8988T (cell line): ENCODE measurements at places on chromosomes 4 and X.

- DNase-seq, result no peak
Measured at GRCh38 chr4:6446538-6447451, 25.6 kb downstream of the PPP2R2C start.

- no peak for DNase-seq
Measured at GRCh38 chr4:77197831-77198230, 40.8 kb downstream of the CCNG2 start.

DNA sequence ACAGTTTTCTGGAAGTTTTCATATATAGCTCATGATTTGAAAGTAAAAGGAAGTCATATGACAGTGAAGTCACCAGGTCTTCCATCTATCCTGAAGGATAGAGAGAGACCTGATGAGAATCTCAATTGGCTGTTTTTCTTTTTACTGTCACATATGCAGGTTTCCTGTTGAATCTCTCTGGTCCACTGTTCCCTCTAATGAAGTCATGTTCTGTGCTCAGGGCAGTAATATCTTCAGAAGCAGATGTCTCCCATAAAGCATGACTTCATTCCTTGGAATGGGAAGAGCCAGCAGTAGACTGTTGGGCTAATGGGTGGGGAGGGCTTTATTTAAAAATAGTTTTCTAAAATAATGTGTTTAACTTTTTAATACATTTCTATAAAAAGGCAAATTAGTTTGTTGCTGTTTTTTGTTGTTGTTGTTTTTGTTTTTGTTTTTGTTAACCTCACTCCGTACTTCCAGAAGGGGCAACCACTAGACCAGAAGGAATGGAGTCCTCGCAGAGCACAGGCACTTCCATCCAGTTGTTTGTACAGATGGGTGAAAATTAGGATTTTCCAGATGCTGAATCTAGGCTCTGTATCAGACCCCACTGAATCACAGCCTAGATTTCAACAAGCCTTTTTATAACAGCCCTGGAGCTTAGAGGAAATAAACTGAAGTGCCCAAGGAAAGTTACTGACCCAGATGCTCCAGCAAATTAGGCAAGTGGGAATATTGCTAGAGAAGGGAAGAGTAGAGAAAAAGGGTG, 54.2 kb downstream of the AWAT2 start:
- DNase-seq, result no peak

- no peak for DNase-seq
Measured at GRCh38 chrX:21004835-21005234, 369.4 kb upstream of the CNKSR2 start.

- DNase-seq, result no peak
Measured at GRCh38 chr4:181755846-181756245, 487.4 kb upstream of the TENM3 start.

GRCh38 chrX:154719132-154719675, 31.7 kb downstream of the GAB3 start:
- no peak for DNase-seq

DNA sequence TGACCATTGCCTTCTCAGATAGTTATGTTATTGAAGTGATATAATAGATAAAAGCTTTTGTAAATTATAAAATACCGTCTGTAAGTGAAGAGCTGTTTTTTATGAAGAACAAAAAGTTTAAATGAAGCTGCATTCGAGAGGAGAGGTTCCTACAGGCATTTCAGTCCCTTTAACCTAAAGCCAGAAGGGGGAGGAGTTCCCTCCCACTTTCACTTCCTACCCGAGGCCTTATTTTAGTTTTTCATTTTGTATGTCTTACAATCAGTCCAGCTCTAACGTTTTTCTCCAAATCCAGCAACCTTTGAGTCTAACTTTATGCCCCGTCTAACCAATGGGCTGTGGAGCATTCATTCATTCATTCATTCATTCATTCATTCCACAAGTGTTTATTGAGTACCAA, 16.5 kb upstream of the SOX3 start:
- DNase-seq, result no peak

- no peak for DNase-seq
Measured at GRCh38 chr4:184850431-184851199, 24.8 kb upstream of the ACSL1 start.

GRCh38 chrX:20412871-20413486, 146.3 kb upstream of the RPS6KA3 start:
- DNase-seq, result no peak
